ENCODE measurements at places on chromosomes 12 and 14.

GRCh38 chr14:81474148-81474492 lies 59.5 kb downstream of the SEL1L start:
- no peak for DNase-seq

DNA sequence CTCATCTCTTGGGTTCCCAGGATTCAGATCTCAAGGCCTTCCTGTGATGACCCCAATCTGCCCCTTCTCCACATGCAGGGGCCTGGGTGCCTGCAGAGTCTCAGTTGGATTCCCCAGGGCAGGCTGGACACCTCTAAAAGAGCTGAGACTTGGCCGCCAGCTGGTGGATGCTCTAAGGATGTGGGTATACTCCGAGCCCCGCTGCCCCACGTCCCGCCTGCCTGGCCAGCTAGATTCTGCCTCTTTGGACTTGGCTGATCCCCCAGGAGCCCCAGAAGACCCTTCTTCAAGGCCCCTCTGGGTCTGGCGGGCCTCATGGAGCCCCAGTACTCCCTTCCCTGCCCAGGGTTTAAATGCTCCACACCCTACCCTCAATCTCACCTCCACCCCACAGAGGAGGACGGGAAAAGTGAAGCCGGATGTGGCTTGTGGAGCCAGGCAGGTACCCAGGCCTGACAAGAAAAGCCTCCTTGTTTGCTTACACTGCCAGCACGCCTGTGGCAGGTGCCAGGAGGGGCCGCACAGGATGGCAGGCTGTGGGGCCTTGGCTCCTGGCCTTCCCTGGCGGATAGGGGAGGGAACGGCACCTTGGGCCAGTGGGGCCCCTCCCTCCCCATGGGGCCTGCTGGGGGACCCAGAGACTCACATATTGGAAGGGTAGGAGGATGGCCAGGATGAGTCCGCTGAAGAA lies 15.1 kb downstream of the FAIM2 start:
- DNase-seq = no peak

- DNase-seq = no peak
Measured at GRCh38 chr12:6463216-6463615, 7.3 kb downstream of the VAMP1 start.

- no peak for DNase-seq
Measured at GRCh38 chr12:117590999-117591398, 229.6 kb upstream of the NOS1 start.

DNA sequence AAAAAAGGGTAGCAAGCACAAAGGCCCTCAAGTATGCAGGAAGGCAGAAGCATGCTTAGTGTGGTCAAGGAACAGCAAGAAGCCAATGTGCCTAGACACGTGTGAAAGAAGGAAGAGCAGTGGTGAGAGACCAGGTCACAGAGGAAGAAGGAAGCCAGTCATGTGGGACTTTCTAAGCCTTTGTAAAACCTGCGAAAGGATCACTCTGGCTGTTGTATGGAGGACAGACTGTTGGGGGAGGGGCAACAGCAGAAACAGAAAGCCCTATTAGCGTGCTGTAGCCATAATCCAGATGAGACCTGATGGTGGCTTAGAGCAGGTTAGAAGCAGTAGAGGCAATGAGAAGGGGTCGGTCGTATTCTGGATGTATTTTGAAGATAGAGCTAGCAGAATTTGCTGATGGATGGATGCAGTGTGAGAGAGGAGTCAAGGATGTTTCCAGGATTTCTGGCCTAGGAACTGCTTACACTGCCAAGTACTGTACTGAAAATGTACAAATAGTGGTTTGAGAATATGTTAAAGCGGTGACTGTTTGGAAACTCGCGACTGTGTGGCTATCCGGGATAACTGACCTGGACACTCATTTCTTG lies 5.7 kb upstream of the MLF2 start:
- DNase-seq = no peak

GRCh38 chr12:34219046-34219770 lies 196.9 kb downstream of the ALG10 start:
- DNase-seq = no peak
